Foreskin keratinocyte (primary cell): ENCODE measurements at places on chromosomes 16 and 17. TPM values are rescaled to one million over a fixed set of nuclear protein-coding genes. Genes with fewer than 3 reads are reported as not detected.

SKAP1 gene
- not detected in 2 replicates for total RNA-seq

SLC16A11 gene
- total RNA-seq = 0.21 and 0.24 TPM in 2 replicates

IRF8 gene
- not detected in 2 replicates for total RNA-seq

C1QL1 gene
- total RNA-seq = 0.17 and 0.18 TPM in 2 replicates

WNT9B gene
- not detected in 2 replicates for total RNA-seq

CHD3 gene
- 89.8 and 91.3 TPM in 2 replicates for total RNA-seq

CD300H gene
- not detected in 2 replicates for total RNA-seq

DNASE1L2 gene
- total RNA-seq = 0.41 and 0.53 TPM in 2 replicates

HSD3B7 gene
- total RNA-seq = 3.0 and 3.1 TPM in 2 replicates

HSPB9 gene
- total RNA-seq = not detected in 2 replicates

FOXJ1 gene
- total RNA-seq = 0.11 and 0.14 TPM in 2 replicates

TP53TG3C gene
- not detected in 2 replicates for total RNA-seq

TMEM238L gene
- not detected in 2 replicates for total RNA-seq

CCDC144A gene
- total RNA-seq = 0.17 and 2.4 TPM in 2 replicates

STH gene
- not detected in 2 replicates for total RNA-seq

PDIA2 gene
- total RNA-seq = 0.25 and 0.48 TPM in 2 replicates

NMRAL1 gene
- total RNA-seq = 75.5 and 75.9 TPM in 2 replicates

VKORC1 gene
- total RNA-seq = 82.5 and 85.9 TPM in 2 replicates

NOL3 gene
- total RNA-seq = 13.9 and 16.9 TPM in 2 replicates

BHLHA9 gene
- total RNA-seq = not detected in 2 replicates

ZNF205 gene
- 16.7 and 17.2 TPM in 2 replicates for total RNA-seq

SMIM5 gene
- total RNA-seq = not detected in 2 replicates

SERPINF2 gene
- total RNA-seq = 1.2 and 1.3 TPM in 2 replicates

TMEM98 gene
- 46.6 and 53.7 TPM in 2 replicates for total RNA-seq

SSTR5 gene
- not detected in 2 replicates for total RNA-seq

C16orf92 gene
- total RNA-seq = not detected in 2 replicates

MYOCD gene
- 0.07 TPM in 1 of 2 replicates, not detected in the other for total RNA-seq

MEIOB gene
- total RNA-seq = 0.21 and 0.61 TPM in 2 replicates

MYO1D gene
- 61.6 and 62.2 TPM in 2 replicates for total RNA-seq

ATF7IP2 gene
- 4.4 and 4.7 TPM in 2 replicates for total RNA-seq

STAT5A gene
- total RNA-seq = 1.2 and 1.3 TPM in 2 replicates

ODAD4 gene
- 0.85 and 0.88 TPM in 2 replicates for total RNA-seq

HOXB1 gene
- total RNA-seq = not detected in 2 replicates

IGFALS gene
- not detected in 2 replicates for total RNA-seq

C16orf89 gene
- total RNA-seq = not detected in 2 replicates

DPEP3 gene
- not detected in 2 replicates for total RNA-seq

MAF gene
- 0.81 and 2.9 TPM in 2 replicates for total RNA-seq

MC1R gene
- total RNA-seq = 1.4 and 2.8 TPM in 2 replicates

KRTAP3-2 gene
- total RNA-seq = not detected in 2 replicates

TOX3 gene
- total RNA-seq = not detected in 2 replicates

TENT4B gene
- total RNA-seq = 11.5 and 13.3 TPM in 2 replicates

SLFN5 gene
- 23.5 and 69.3 TPM in 2 replicates for total RNA-seq

EEF2K gene
- 21.4 and 21.6 TPM in 2 replicates for total RNA-seq

MARCHF10 gene
- not detected in 2 replicates for total RNA-seq

PPP1R27 gene
- not detected in 2 replicates for total RNA-seq
